ENCODE measurements at places on chromosomes 13 and 19. TPM values are rescaled to one million over a fixed set of nuclear protein-coding genes. Genes with fewer than 3 reads are reported as not detected.

GRCh38 chr13:100675661-100676129, 1.1 kb upstream of the TMTC4 start:
- no peak for DNase-seq

GRCh38 chr19:33493401-33494275, 28.0 kb downstream of the PEPD start:
- no peak for DNase-seq

DNA sequence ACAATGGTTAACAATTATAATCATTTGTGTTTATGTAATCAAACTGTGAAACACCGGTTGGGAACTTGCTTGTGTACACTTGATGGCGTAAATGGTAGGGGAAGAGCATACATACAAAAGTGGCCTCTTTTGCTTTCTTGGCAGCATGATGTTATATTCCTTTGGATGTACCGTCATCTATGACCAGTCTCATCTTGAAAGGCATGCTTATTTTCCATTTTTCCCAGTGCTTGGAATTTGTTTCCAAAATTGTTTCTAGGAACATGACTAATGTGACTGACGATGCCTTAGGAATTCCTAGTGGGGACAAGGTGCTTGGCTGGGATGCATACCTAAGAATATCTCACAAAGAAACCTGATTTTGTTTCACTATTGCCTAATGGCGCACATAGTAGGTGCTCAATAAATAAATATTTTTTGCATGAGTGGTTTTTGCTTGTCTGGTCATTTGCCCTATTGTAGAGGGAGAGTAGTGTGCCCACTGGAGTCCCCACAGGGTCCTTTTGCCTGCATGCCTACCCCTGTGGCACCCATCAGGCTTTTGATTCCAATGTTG, 45.5 kb downstream of the SAE1 start:
- DNase-seq = no peak

DNA sequence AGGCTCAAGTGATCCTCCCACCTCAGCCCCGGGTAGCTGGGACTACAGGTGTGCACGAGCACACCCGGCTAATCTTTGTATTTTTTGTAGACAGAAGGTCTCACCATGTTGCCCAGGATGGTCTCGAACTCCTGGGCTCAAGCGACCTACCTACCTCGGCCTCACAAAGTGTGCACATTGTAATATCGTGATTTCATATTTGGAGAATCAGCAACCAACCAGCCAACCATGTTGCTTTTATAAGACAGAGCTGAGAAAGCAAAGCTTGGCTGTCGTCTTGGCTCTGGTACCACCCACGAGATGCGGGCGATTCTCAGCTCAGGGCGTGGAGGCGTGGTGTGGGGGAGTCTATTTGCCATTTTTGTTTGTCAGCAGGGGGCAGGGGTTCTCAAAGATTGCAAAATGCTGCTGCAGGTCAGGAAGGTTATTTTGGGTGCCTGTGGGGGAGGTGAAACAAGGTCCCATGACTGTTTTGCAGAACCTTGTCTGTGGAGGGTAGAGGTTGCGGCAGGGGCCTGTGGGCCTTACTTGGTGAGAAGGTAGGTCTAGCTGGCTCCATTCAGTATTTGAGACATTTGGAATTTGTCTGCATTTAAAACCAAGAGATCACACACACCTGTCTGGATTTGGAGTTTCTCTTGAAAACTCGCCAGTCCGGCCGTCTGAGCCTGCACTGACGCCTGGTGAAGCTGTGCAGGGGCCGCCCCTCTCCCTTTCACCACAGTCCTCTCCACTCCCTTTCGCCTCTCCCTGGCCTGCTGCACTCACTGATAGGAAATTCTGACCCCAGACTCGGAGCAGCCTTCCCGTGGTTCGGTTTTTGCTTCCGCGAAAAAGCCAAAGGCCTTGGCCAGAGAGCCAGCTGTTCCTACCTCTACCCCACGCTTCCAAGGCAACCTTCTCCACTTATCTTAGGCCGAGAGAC, 15.4 kb downstream of the TNFAIP8L1 start:
- DNase-seq = no peak

DNA sequence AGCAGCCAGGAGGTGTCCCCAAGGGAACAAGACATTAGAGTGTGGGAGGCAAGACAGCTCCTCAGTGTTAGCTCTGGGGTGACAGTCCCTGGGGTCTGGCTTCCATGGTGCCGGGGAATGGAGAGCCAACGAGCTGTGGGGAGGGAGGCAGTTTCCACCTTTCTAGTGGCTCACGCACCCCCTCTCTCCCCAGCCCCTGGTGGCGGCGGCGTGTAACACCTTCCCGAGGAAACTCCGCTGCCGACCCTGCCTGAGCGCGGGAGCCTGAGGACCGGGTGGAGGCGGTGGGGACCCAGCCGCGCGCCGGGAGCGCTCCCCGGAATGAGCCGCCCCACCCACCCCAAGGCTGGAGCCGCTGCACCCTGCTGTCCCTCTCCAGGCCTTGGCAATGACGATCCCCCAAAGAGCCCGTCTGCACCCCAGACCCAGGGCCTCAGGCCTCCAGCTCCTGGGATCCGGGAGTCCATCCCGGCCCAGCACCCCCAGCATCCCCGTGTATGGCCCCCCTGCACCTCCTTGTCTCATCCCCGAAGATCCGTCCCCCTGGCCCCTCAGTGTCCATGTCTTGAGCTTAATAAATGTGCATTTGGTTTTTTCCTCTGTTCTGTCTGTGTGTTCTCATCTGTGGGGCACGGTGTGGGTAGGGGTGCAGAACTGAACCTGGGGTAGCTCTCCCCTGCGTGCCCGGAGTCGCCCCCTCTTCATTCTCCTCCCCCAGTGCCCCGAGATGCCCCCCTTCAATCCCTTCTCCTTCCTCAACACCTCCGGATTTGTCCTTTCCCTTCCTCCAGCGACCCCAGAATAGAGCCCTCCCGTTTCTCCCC, 622 bp upstream of the FXYD5 start:
- DNase-seq = peak; percentile 74

GRCh38 chr19:287381-287871, 3.8 kb downstream of the PLPP2 start:
- no peak for DNase-seq

DNA sequence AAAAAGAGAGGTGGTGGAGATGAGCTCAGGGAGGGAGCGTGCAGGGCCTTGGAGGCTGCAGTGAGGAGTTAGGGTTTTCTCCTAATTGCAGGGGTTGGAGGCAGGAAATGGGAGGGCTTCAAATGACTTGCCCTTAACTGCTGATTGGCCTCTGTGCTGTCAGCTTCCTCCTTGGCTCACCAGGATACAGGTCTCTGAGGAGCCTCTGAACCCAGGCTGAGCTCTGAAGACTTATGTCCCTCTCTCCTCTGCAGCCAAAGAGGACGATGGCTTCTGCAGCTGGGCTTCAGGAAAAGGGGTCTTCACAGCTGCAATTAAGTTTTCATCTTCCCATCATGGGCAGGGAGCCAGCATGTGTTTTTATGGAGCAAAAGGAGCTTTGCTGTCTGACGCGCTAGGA, 6.7 kb upstream of the RANBP3 start:
- no peak for DNase-seq

DNA sequence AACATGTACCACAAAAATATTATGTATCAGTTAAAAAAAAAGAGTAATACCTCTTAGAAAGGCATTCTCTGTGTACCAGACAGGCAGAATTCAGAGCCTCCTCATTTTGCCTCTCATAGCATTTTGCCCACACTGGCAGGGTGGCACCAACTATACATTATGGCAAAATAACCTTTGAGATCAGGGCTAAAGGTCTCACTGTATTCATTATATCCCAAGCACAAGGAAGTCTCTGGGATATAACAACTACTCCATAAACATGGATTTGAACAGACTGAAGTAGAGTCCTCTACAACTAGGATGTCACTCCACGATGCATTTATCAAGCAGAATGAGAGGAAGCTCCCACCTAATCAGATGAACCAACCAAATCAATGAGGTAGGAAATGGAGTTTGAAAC, 10.6 kb downstream of the SUCLA2 start:
- DNase-seq = no peak

DNA sequence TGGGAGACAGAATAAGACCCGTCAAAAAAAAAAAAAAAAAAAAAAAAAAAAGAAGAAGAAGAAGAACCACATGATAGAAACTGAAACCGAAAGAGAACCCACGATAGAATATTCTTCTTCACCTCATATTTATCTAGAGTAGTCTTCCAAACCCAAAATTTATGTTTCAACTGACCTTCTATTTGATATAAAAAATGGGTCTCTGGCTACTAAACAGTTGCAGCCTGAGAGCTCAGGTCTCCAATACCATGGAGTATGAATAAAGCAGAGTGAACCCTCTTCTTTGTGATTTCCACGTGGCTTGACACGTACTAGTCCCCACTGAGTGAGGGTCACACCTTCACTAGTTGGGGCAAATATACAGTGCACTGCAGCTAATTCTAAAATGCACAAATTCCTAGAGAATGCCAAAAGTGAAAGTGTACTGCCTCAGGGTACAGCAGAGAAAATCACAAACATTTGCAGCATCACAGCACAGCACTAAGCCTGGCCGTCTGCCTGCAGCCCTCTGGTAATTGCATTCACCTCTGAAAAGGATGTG, 30.8 kb upstream of the RFC3 start:
- DNase-seq = no peak

- no peak for DNase-seq
Measured at GRCh38 chr13:107753748-107754147, 461.6 kb downstream of the LIG4 start.

DNA sequence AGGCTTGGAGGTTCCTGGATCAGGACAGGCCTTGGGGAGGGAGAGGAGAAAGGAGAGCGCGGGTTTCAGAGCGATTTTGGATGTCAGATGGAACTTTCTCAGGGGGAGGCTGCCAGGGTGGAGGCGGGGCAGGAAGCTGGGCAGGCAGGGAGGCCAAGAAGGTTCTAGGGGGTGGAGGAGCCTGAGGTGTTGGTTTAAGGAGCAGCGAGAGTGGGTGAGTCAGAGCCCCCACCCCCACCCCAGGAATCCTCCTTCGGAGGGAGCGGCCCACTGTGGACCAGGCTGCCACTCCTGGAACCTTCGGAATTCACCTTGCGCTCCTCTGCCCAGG, 15.9 kb upstream of the NOP53 start:
- no peak for DNase-seq

DNA sequence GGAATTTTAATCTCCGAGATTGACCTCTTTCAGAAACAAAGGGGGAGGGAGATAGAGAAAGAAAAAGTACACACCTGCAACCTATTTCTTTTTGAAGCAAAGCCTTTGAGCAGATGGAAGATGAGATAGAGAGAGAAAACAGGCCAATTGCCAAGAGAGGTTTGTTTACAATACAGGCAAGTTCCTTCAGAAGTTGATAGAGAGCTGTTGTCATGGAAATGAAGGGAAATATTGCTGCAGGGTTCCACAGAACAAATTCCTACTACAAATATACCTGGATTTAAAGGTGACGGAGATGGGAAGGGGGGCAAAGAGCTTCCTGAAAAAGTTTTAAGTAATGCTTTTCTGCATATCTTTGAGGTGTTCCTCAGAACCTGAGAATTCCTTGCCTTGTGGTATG, 388.4 kb downstream of the NDFIP2 start:
- no peak for DNase-seq

- no peak for DNase-seq
Measured at GRCh38 chr13:65342541-65343337, 1887.4 kb downstream of the PCDH9 start.

- DNase-seq = no peak
Measured at GRCh38 chr19:40262422-40262821, 22.7 kb downstream of the AKT2 start.

DNA sequence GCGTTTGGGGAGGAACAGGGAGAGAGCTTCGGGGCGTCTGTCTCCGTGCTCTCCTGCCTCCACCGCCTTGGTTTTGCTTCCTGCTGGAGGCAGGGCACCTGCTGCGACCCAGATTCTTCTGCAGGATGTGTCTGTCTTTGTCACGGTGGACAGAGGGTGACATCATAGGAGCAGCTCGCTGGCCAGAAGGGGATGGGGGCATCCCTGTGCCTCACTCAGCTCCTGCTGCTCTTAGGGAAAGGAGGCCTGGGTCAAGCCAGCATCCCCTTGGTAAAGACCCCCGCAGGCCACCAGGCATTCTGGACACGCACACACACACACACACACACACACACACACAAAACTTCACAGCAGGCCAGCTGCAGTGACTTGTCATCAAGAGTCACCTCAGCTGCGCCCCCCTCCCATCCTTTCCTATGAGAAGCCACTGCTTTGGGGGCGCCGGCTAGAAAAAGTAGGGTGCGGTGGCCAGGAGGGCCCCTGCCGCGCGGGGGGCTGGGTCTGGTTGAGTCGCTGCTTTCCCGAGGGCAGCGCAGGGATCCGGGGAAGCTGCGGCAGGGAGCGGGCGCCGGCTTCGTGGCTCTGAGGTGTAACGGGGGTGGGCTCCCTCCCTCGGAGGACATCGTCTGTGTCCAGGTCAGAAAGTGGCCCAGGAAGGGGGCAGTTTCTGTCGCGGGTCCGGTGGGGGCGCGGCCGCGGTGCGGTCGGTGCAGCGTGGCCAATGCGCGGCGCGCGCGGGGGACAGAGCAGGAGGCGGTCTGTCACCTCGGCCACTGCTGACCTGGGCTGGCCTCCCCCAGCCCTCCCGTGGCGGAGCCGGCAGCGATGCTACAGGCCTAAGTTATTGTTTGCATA, 15.8 kb upstream of the NPAS1 start:
- DNase-seq = no peak

DNA sequence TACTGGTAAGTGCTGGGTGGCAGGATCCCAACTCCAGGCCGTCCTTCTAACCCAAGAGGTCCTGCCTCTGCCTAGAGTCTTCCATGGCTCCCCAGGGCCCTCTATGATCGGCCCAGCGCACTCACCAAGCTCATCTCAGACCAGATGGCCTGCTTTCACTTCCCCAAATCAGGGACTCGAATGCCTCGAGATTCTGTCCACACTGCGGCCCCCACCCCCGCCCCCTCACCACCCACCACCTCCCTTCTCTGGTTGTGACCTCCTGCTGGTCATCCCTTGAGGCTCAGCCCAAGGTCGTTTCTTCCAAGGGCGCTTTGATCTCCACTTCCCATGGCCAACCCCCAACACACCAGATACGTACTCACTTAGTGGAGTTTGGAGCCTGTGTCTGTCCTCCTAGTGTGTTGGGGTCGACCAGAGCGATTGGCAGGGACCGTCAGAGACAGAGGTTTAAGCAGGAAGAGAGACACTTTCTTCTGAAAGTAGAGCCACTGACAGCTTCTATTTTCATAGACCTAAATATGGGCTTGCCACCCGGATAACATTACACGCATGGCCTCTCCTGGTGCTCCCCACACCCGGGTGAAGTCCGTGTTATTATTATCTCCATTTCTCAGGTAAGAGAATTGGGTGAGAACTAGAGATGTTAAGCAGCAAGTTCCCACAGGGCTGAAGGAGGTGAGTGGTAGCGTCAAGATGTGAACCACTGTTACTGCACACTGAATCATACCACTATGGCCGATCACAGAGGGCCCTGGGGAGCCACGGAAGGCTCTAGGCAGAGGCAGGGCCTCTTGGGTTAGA, at the start of gene FCER2:
FCER2 (minus strand) TSS at position 478 of the 804 bp plus-strand sequence. CDS start 2,371 bp downstream, outside the sequence.
- DNase-seq = no peak

GRCh38 chr19:48862827-48863226, 5.6 kb downstream of the PLEKHA4 start:
- DNase-seq = no peak

- DNase-seq = no peak
Measured at GRCh38 chr19:42697884-42698283, 42.4 kb downstream of the PSG3 start.

GRCh38 chr13:97569841-97570240, 135.9 kb downstream of the RAP2A start:
- no peak for DNase-seq

Gene ZNF724
- 14.6 TPM for total RNA-seq

Gene IFNL2
- not detected for total RNA-seq

Gene ZNF681
- 8.1 TPM for total RNA-seq

Gene IGFL2
- total RNA-seq = not detected

Gene CEACAM20
- total RNA-seq = not detected

Gene CCDC169
- 7.0 TPM for total RNA-seq

Gene GFY
- 0.88 TPM for total RNA-seq
